ENCODE measurements at places on chromosomes 1 and 21. TPM values are rescaled to one million over a fixed set of nuclear protein-coding genes. Genes with fewer than 3 reads are reported as not detected.
A peak's percentile ranks its signal among the peaks of the same experiment; 100 is the strongest.

GRCh38 chr1:231286603-231287002 is 45.6 kb downstream of the GNPAT start:
- no peak for DNase-seq

DNA sequence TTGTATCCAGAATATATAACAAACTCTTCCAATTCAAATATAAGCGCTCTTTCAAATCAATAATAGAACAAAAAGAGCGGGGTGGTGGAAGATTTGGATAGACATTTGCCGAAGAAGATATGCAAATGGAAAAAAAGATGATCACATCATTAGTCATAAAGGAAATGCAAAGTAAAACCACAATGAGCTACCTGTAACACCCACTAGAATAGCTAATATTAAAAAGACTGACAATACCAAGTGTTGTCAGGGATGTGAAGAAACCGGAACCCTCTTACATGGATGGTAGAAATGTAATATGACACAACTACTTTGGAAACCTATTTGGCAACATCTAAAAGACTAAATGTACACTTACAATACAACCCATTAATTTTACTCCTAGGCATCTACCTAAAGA is 5.7 kb upstream of the TRAF5 start:
- DNase-seq, result no peak

GRCh38 chr1:7680955-7681268 is 90.2 kb upstream of the VAMP3 start:
- peak; percentile 61 for DNase-seq

DNA sequence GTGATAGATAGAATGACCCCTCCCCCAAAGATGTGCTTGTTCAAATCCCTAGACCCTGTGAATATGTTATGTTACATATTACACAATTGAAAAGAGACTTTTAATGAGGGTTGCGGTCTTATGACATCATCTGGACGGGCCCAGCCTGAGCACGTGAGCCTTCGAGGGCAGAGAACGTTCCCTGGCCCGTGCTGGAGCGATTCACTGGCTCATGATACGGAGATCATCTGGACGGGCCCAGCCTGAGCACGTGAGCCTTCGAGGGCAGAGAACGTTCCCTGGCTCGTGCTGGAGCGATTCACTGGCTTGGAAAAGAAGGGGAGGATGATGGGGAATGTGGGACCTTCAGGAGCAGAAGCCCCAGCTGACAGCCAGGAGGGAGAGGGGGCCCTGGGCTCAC is 34.4 kb upstream of the COL18A1 start:
- peak; percentile 37 for DNase-seq

GRCh38 chr1:197101978-197102377 is 34.9 kb upstream of the F13B start:
- no peak for DNase-seq

GRCh38 chr1:150514913-150515327 is 632 bp upstream of the FALEC start:
- no peak for DNase-seq

DNA sequence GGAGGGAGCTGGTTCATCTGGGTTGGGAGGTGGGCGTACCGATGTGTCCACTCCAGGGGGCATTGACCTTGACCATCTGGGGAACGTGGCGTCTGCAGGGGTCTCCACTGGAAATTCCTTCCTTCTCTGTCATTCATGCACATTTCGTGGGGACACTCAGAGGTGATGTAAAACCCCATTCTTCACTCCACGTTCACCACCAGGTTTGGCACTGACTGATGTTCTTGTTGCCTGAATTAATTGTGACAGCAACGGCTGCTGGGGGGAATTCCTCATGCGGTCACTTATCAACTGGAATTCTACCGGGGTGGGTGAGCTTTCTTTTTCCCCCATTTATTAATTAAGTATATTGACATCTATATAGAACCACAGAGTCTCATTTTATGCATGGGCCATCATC is 18.1 kb upstream of the POFUT2 start:
- peak; percentile 10 for DNase-seq

DNA sequence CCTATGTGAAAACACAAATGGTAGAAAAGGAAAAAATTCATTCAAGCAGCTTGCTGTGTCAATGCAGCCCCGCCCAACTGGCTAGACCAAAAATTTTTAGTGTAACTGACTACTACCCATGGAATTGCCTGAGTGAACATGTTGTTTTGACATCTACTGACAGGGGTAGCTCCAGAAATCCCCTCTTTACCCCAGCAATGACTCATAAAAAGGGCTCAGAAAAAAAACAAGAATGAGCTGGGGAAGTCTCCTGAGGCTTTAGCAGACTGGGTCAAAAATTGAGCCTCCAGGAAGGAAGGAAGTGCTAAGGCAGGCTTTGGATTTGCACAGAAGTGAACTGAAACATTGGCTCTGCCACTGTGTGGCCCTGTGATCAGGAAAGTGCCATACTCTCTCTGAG is 24.4 kb upstream of the FGGY start:
- no peak for DNase-seq

- DNase-seq, result peak; percentile 73
Measured at GRCh38 chr1:9835758-9836631, 12.2 kb upstream of the CLSTN1 start.

OR1C1 gene
- total RNA-seq, result not detected

SYNJ1 gene
- total RNA-seq, result 15.5 TPM

ADGRL4 gene
- 11.2 TPM for total RNA-seq

OR6K2 gene
- total RNA-seq, result not detected

CYP4A11 gene
- total RNA-seq, result not detected

ERO1B gene
- 5.0 TPM for total RNA-seq

LDLRAD1 gene
- total RNA-seq, result not detected
